NCI-H1092 (cell line): ENCODE measurements at places on chromosomes 3 and 15.

DNA sequence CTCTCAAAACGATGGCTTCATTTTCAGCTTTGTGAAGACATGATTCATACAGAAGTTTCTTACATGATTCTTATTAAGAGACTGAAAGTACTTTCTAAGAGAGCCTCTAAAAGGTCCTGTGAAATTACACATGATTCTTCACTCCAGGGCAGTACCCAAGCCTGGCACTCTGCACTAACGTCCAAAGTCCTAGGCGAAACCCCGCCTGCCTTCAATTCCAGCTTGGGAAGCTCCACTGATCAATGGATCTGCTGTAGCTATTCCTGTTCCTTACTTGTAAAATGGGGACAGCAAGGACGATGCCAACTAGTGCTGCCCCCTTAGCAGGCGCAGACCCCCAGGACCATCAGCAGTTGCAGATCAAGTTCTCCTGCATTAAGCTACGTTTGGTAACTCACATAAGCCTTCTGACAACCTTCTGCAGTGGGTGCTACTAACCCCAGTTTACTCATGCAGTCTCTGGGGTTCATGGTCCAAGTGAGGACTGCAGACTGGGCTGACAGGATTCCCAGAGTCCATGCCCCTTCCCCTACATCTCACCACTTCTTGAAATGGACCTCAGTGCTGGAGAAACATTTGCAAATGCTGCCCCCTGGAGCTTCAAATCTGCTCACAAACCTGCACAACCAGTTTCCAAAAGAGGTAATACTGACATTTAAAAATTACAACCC is 10.6 kb downstream of the CHCHD4 start:
- no peak for DNase-seq

- DNase-seq = no peak
These were observed 23.0 kb upstream of the GOLGA6C start for GRCh38 chr15:75235051-75235673.

DNA sequence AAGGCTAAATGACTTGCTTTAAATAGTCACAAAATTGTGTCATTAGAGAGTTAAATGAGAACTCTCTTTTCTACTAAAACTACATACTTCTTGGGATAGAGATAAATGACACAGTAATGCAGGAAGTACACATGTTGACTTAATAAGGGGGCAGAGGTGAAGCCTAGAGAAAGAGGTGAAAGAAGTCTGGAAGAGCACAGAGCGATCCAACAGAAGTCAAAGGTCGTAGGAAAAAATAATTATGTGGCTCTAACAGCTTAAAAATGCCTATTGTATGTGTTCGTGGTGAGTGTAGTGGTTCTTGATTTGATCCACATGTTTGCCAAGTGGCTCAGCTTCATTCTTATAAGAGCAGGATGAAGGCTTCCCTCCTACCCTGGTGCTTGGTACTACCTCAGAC is 61.7 kb downstream of the TMEM212 start:
- DNase-seq = no peak

DNA sequence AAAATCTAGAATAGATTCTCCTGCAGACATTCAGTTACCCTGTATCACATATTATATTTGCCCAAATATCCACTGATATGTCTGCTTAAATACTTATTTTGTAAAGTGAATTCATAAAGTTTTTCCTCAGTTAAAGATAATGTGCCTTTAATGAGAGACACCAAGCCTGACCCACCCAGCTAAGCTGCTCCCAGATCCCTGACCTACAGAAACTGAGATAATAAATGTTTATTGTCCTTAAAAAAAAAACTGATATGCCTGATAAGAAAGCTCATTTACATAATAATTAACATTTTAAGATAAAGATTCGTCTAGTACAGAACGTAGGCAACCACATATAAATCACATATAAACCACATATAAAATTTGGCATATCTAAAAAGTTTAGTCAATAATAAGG is 161.7 kb upstream of the RAP2B start:
- no peak for DNase-seq

GRCh38 chr3:13011573-13012220 is 61.5 kb downstream of the IQSEC1 start:
- no peak for DNase-seq

GRCh38 chr15:87871731-87872320 is 384.7 kb downstream of the NTRK3 start:
- DNase-seq = no peak
